ENCODE measurements at places on chromosomes 7 and 10.

DNA sequence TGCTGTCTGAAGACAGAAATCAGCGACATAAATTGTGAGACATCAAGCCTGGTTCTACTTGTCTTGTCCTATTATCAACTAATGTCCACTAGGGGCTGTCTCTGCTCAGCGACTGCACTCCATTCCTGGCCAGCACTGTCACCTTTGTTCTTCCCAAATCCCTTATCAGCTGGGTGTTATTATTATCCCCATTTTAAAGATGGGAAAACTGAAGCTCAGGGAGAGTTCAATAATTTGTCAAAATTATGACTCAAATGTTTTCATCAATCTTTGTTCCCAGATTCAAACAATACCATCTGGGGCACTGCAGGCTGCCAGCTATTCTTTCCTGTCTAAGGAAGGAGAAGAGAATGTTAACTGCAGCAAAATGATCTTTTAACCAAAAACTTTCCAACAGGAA, 431.6 kb upstream of the NFE2L3 start:
- DNase-seq: peak; percentile 23

DNA sequence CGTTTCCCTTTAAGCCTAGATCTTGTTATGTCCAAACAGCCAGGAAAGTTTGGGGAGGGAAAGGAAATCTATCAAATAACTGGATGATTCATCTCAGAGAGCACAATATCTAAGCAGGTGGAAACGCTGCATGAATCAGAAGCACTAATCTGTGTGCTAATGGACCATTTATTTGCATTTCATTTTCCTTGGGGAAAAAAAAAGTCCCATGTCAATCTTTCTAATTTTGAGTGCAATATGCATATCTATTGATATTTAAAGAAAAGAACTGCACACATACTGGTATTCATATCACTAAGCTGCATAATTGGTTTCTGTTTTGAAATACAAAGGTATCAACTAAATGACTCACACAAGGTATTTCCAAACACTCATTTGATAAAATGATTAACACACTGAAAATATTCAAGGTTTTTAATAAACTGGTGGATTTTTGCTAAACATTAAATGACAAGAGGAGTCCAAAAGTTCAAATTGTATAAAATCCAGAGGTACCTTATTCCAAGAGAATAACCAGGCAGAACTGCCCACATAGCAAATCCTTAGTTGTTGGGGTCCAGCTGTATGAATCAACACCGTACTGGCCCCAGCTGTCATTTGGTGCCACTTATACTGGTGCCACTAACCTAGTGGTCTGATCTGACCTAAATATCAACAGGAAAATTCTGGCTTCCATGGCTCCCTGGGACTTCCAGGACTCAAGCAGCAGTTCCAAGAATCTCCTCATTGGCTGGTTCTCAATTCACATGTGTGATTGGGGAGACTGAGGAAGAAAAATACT, 122.2 kb upstream of the SP4 start:
- DNase-seq: no peak

DNA sequence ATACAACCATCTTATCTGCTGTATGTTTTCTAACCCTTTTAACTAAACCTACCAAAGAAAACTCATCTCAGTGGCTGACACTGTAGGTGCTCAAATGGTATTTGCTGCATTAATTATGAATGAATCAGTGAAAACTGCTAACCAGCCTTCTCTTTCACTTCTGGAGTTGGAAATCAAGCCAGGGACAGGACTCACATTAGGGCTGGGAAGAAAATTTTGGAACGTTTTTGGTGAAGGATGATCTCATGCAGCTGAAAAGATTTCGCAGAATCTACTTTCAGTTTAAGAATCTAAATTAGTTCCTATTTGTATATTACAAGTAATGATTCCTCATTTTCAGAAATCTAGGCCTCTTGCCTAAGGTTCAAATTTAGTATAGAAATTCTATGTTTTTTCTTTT, 12.9 kb downstream of the MTPN start:
- no peak for DNase-seq

- no peak for DNase-seq
Measured at GRCh38 chr10:118958559-118958958, 71.0 kb upstream of the NANOS1 start.

- peak; percentile 43 for DNase-seq
Measured at GRCh38 chr10:59432207-59432900, 70.0 kb upstream of the FAM13C start.

DNA sequence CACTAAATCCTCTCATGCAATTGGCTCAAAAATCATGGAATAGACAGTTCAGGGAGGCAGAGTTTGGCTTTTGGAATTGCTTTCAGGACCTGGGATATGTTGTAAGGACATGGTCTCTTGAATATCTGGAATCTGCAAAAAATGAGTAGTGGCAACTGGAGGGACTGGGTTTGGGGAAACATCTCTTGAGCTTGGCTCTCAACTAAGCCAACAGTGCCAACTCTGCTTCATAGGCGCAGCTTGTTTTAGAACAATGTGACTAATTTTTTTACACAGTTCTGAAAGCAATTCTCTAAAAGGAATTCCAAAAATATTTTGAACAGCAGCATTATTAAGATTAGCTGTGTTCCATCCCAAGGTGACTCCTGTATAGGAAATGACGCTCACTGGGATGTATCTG, 121.5 kb upstream of the DPP6 start:
- no peak for DNase-seq

DNA sequence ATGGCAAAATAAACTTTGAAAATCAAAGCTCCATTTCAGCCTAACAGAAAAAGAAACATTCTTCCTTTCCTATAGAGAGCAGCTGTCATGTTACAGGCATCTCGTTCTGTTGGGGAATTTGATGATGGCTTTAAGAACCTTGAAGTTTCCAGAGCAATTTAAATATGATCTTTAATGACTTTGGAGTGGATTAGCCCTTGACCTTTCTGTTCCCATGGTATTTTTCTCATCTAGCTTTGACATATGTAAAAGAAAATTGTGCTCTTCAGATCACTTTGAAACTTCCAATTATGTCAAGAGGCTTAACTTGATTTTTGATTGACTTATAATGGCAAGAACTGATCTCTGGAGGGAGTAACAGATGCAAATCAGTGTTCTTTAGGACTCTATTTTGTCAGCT, 157.6 kb upstream of the SEMA3E start:
- DNase-seq: no peak

DNA sequence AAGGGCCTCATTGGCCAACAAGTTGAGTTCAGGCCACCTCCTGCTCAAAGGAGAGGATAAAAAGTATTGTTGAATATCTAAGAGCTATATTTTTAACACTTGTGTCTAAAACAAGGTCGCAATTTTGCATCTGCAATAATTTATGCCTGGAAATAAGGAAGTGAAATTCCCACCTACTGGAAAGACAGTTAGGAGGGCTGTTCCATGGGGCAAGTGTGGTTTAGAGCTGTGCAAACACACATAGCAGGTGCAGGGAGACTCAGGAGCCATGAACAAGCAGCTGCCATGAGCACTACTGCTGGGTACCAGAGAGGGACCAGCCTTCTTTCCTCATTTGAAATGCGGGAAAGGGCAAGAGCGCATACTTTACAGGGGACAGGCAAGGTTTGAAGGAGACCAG, 35.5 kb upstream of the IKZF1 start:
- DNase-seq: no peak

- DNase-seq: no peak
Measured at GRCh38 chr7:40500219-40500618, 365.4 kb downstream of the SUGCT start.

DNA sequence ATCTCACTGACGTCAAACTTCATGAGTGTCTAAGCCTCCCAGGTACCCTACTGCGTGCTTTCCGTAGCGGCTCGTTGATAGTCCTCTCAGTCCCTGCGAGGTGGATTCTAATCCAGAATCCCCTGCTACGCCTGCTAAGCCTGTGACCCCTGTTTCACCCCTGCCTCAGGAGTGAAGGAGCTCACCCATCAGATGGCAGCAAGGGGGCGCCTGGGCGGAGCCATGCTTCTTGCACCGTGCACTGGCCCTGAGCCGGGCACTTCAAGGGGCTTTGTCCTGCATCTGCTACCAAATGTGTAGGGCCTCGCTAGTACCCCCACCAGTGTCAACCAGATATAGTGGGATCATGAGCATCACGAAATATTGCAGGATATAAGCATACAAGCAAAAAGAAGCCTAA, 918 bp upstream of the STRA8 start:
- DNase-seq: no peak

DNA sequence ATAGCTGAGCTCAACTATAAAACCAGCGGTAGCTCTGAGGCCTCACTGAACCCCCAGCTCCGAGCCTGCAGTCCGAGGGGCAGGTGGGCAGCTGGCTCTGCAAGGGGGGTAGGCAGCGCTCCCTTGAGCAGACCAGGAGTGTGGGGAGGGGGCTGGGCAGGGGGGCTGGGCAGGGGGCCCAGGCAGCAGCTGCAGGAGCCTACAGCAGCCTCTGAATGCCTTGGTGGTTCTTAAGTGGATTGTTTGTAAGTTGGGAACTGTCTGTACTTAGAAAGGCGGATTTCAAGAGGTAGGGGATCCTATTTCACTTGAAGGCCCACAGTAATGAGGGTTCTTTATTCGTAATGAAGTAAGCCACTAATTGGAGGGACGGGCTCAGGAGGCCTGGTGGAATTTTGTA, 72.3 kb downstream of the ICA1 start:
- no peak for DNase-seq

- no peak for DNase-seq
Measured at GRCh38 chr7:103996017-103996551, 6.6 kb upstream of the RELN start.

DNA sequence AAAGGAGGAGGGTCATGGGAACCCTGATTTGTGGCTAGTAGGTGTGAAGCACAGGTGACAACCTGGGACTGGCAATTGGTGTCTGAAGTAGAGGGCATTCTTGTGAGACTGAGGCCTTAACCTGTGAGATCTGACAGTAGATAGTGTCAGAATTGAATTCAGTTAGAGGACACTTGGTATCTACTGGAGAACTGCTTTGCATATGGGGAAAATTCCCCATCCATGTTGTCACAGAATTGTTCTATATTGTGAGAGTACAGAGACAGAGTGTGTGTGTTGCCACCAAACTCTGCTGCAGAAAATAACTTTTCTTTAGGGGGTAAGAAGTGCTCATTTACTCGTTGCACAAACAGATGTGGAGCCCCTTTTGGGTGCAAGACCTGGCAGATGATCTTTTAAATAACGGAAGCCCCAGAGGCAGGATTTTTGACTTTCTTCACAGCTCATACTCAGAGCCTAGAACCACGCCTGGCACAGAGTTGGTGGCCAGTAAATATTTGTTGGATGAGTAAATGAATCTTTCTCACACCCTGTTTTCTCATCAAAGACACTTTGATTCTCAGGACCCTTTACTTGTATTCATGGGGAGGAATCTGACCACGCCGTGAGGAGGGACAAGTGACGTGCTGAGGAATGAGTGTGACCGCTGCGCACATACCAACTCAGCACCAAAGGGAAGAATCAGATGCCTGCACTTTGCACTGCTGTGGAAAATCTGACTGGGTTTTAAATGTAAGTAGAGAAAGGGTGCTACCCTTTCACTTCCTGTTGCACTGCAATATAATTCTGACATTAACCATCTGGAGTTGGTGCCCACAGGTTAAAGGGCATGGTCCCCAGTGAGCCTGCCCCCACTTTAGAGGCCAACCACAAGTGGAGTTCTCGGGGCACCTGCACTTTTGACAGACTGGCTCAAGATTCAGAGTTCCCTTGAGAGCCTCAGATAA, 39.2 kb upstream of the SDHAF3 start:
- peak; percentile 29 for DNase-seq

- no peak for DNase-seq
Measured at GRCh38 chr7:66297579-66297978, 92.4 kb downstream of the TPST1 start.

GRCh38 chr10:111034598-111035310, 42.1 kb upstream of the ADRA2A start:
- no peak for DNase-seq

DNA sequence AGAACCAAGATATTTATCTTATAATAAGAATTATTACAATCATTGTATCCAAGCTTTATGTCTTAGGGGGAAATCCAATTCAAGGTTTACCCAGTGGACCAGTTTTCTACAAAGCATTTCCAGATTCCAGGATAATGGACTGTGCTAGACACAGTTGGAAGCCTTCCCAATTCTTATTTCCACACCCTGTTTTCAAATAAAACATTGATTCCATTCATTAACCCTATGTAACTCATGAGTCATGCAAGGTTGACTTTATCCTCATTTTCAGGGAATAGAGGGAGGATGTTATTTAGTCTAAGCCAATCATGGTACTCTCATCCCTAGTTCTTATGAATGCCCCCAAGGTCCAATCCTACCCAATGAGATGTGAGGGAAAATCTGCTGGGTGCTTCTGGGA, 145.7 kb downstream of the RNLS start:
- no peak for DNase-seq

DNA sequence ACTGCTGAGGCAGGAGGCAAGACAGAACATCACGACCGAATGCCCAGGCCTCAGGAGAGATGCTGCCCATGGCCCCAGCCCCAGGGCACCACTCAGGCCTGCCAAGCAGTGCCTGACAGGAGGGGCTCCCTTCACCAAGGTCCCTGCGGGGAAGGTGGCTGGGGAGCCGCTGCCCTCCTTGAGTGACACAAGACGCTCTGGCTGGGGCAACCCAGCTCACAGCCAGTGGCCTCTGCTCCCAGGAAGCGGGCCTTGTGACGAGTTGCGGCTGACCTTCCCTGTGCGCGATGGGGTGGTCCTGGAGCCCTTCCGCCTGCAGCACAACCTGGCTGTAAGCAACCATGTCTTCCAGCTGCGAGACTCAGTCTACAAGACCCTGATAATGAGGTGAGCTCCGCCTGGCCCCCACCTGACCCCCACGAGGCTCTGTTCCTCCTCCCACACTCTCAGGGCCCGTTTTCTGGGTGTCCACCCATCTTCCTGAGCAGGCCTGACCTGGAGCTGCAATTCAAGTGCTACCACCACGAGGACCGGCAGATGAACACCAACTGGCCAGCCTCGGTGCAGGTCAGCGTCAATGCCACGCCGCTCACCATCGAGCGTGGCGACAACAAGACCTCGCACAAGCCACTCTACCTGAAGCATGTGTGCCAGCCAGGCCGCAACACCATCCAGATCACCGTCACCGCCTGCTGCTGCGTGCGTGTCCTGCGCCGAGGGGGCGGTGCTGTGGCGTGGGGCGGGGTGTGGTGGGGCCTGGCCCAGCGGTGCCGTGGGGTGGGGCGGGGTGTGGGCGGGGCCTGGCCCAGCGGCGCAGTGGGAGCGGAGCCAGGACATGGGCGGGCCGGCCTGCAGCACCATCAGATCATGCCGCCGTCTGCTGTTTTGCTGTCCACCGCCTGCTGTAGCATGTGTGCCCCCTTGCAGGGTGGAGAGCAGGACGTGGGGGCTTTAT, 12.8 kb downstream of the ZMIZ2 start:
- DNase-seq: no peak

DNA sequence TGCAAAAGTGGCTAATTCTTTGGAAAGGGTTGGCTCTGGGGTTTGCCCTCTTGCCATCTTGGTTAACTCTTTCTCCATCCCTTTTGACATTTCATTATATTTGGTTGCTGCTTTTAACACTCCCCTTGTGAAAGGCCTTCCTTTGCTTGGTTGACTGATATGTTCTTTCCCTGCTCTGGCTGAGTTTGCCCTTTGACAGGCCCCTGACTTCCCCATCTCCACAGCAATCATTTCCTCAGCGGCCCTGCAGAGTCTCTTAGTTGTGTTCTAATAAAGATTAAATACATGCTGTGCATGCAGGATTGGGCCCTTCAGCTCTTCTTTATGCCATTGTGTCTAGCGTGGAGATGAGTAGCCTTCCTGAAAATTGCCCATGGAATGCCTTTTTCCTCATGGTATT, 84.5 kb upstream of the CSTF2T start:
- no peak for DNase-seq
